ENCODE measurements at places on chromosomes 1 and 21.

DNA sequence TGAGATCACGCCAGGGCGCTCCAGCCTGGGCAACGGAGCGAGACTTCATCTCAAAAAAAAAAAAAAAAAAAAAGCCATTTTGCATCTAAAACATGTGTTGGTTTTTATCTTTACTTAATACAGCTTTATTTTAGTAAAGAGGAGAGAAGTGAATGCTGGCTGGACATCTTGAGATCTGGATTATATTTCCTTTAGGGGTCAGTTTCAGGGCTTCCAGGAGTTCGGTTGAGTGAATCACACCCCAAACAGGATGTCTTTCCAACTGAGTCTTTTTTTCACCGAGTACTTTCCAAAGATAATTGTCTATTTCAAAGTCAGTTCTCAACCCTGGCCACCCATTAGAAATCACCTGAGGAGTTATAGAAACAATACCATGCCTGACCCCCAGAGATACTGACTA is 16.6 kb upstream of the IPP start:
- no peak for DNase-seq

DNA sequence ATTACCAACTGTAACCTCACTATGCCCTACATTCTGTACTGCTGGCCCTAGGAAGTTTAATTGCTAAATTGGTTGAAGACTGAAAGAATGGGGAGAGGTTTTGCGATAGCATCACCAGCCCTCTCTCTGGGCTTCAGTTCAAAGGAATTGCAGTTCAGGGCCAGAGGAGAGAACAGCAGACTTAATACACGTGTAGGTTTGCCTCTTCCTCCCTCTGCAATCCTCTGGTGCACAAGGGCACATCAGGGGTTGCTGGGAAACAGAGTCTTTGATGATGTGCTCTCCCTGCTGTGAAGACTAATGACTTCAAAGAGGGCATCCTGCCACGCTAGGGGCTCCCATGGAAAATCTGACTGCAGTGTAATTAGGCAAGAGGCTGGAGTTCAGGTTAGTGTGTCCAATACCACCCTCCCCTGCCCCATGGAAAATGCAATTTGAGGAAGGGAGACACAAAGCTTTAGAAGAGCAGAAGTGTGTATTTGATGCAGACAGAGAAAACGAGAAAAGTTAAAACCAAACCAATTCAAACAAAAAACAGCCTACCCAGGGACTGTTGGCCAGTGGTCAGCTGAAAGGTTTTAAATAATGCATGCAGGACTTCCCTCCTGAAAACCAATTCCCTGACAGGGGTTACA is 167.9 kb downstream of the ASTN1 start:
- no peak for DNase-seq

DNA sequence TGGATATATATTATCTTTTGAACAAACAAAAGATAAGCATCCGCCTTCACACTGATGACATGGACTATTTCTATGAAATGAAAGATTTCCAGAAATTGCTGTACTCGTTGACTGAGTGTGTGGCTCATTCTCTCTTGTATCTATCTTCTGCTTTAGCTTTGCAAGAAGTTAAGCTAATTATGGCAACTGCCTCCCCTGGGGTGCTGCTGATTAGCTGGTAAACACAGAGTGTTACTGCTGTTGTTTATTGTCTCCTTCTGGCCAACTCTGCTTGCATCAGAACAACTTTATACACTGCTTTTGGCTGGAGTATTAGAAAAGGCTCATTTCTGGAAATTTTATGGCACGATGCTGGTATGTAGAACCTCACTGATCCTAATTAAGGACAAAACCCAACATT is 95.6 kb upstream of the SNX7 start:
- no peak for DNase-seq

- no peak for DNase-seq
These were observed 40.2 kb downstream of the APP start for GRCh38 chr21:26130249-26130881.

DNA sequence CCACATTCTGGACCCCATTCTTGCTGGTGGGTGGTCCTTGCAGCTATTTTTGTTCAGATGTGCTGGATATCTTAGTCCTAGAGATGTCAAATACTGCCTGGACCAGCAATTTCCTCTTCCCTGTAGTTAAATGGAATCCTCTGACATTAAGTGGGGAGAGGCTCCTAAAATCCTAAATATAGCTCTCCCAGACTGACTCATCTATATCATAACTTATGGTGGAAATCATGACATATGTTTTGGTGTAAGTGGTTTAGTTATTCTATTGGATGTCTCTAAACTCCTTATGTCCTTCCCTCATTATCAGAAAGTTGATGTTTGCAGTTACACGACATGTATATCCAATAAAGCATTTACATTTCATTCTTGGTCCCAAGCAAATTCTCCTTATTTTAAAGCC is 73.1 kb downstream of the KCNJ6 start:
- no peak for DNase-seq

DNA sequence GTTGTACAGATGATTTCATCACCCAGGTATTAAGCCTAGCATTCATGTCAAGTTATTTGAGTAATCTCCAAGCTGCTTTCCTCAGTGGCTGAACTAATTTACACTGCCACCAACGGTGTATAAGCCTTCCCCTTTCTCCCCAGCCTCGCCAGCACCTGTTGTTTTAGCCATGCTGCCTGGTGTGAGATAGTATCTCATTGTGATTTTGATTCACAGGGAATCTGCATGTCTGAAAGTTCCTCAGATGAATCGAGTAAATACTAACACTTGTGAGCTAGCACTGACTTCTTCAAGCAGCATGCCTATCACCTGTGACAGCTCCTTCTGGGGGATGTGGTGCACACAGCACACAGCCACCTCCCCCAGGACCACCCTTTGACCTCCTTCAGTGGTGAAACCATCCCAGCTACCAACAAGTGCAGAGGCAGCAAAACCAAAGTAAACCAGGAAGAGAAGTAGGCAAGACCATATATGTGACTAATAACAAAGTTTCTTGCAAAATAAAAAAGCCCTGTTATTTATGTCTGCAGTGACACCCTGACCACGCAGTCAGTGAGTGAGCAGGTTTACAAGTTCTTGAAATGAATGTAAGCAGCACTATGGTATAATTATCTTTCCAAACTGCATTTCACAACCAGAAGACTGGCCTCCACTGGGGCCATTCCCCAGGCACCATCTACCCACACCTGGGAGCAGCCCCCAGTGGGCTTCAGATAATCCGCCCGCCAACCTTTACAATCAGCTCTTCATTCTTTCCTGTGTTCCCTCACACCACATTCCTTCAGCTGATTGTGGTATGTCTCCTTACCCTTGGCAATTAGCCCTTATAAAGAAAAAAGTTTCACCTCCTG is 173.8 kb downstream of the ETS2 start:
- DNase-seq: peak; percentile 54

GRCh38 chr1:39204441-39205081 is at the start of gene MACF1:
TSS of gene MACF1 (plus strand) at chr1:39204695. CDS start at chr1:39205023, 328 bp downstream.
- DNase-seq: peak; percentile 86

GRCh38 chr21:31117128-31117916 is 79.0 kb upstream of the KRTAP19-8 start:
- no peak for DNase-seq

GRCh38 chr1:27137544-27138075 is 17.3 kb downstream of the SLC9A1 start:
- DNase-seq: no peak

DNA sequence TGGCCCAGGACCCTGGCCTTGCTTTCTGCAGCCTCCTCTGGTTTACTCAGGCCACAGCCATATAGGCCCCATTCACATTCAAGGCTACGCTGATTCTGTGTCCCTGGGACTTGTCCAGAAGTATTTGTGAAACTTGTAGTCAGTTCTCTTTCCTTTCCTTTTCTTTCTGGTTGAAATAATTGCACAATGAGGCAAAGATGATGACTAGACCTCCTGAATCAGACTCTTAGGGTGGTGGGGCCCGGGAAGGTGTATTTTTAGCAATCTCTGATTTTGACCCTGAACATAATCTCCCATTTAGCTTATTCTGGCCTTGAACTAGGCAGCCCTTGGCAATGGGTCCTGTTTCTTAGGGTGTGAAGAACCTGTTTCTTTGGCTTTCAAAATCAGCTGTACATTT is 39.9 kb downstream of the STUM start:
- DNase-seq: no peak

DNA sequence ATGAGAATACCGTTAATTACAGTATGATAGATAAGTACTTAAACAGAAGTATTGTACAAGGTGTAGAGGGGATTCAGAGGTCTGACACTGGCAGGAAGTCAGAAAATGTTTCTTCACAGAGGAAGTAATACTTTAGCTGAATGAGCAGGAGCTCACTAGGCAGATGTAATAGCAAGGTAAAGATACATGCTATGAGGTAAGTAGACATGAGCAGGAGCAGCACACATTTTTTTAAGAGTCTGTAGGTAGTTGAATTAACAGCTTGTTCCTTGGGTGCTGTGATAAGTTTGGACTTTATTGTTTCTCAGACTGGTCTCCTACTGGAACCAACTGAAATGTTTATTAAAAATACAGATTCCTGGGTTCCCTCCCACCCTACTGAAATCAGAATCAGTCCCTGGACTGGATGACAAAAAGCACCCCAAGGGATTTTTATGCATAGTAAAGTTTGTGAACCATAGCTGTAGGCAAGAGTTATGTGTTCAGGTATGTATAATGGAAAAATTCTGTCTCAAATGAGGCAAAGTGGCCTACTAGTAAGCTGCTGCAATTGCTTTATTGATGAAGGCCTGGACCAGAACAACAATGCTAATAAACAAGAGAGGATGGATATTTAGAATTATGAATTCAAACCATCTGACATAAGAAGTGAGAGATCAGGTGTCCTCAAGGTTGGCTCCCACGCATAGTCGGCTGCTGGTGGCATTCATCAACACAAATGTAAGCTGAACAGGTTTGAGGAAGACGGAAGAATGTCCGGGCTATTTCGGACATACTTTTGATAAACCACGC is 902 bp downstream of the AP4B1 start:
- DNase-seq: peak; percentile 34

DNA sequence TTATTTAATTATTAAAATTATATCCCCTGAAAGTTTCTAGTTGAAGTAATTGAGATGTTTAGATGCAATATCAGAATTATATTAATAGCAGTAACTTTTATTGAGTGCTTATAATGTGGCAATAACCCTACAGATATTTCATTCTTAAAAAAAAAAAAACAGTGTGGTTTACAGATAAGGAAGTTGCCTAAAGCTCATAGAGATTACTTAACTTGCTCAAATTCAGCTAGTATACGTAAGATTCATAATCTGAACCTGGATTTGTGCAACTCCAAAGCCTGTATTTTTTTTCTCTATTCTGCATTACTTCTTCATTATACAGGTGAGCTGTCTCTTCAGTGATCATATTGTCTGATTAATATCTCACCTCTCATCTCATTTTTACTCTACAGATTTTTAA is 156.0 kb upstream of the PTBP2 start:
- peak; percentile 34 for DNase-seq

DNA sequence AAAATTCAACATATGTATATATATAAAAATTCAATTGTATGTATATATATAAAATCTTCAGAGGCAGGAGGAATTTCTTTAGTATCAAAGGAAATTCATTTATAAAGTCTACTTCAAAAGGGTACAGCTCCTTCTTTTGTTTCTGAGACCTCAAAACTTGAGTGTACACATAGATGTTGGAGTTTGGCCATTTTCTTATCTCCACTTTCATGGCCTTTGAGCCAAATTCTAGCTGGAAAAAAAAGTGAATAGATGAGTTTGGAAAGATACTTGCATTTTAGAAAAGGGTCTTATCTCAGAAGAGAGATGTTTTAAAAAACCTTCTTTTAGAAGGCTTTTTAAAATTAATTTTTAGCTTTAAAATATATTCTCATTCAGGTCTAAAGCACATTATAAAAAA is 103.2 kb downstream of the ATF6 start:
- no peak for DNase-seq

DNA sequence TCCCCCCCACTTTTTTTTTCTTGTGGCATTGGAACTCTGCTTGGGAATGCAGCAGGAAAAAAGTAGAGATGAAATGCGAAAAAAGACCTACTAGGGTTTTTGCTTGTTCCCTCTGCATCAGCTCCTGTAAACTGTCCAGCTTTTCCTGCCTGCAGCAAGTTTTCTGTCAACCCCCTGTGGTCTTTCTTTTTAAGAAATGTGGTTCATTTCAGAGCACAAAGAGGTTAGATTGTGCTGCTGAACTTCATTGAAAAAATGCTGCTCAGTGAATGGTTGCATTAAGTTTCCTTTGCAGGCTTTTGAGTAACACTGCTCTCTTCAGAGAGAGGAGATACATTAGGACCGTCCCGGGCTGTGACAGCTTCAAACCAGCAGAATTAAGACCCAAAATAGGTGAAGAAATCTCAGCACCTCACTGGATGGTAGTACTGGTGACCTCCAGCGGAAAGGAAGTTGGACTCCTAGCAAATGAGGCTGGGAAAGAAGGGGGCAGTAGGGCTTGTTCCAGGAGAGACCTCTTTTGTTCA is 80.7 kb downstream of the NDUFS5 start:
- no peak for DNase-seq

DNA sequence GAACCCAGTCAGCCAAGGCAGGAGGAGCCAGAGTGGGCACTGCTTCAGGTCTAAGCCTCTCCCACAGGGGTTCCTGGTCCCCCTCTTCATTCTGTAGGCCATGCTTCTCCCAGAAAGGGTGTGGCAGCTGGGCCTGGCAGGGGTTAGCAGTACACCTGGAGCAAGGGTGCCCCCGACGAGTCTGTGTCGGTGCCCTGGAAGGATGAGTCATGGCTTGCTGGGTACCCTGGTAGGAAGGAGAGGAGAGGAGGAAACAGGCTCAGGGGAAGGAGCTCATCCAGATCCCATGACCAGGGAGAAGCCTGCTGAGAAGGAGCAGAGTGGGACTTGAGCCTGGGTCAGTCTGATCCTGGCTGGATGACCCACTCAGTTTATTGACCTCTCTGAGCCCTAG is 10.3 kb downstream of the KDF1 start:
- DNase-seq: no peak

DNA sequence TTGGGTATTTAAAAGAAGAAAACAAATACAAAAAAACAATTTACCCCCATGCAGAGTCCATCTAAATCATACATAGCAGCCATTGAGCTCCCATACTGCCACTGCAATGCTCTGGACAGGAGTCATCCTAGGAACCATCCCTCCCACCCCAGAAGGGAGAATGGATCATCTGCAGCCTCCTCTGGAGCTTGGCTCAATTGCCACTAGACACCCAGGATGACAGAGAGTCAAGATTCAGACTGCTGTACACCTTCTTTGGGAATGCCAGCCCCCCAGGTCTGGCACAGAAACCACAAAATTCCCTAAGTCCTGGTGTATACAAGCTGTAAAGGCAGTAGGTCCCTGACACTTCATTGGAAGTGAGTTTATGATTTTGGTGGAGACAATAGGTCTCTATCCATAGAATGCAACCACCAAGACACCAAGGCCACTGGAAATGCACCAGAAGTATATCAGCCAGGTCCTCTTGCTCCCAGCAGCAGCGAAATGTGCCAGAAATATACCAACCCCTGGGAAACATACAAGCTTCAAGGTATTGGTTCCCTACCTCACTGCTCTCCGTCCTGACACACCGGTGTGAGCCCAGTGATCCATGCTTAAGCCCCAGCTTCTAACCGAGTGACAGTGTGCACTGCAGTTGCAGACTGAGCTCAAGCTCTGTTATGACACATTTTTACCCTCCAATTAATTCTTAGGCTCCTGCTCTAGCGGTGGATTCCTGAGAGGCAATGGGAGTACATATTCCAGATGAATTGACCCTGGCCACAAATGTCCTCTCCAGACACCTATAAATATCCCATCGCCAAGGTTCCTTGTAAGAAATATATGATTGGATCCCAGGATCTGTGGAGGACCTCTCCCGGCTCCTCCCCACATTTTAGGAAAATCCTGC is 4.4 kb downstream of the TAL1 start:
- DNase-seq: peak; percentile 66

- DNase-seq: no peak
These were observed 164.4 kb downstream of the DYRK1A start for GRCh38 chr21:37530901-37531351.
